ENCODE measurements at places on chromosomes 4 and X. TPM values are rescaled to one million over a fixed set of nuclear protein-coding genes. Genes with fewer than 3 reads are reported as not detected.

Gene HGFAC
- total RNA-seq = not detected

Gene F11
- total RNA-seq = not detected

Gene AFM
- not detected for total RNA-seq

Gene KLF8
- total RNA-seq = 0.59 TPM

Gene MID2
- 6.4 TPM for total RNA-seq

Gene CCNA2
- 138 TPM for total RNA-seq

Gene PCYT1B
- 3.2 TPM for total RNA-seq

Gene ADRA2C
- 0.17 TPM for total RNA-seq

Gene ASB9
- total RNA-seq = 2.0 TPM

Gene G3BP2
- total RNA-seq = 93.6 TPM

Gene OTUD6A
- not detected for total RNA-seq

Gene TRIM60
- total RNA-seq = not detected

Gene TSPAN7
- 0.17 TPM for total RNA-seq

Gene NOCT
- total RNA-seq = 15.5 TPM

Gene TMPRSS11F
- total RNA-seq = not detected

Gene TRIM2
- 21.1 TPM for total RNA-seq

Gene LGI2
- not detected for total RNA-seq

Gene PNMA5
- not detected for total RNA-seq

Gene PPP4R3C
- not detected for total RNA-seq

Gene PABPC1L2A
- not detected for total RNA-seq

Gene FRMD7
- total RNA-seq = not detected

Gene MAGEA2B
- total RNA-seq = not detected

Gene SUPT20HL1
- not detected for total RNA-seq

Gene FHIP1A
- 0.59 TPM for total RNA-seq

Gene MAOA
- total RNA-seq = 45.4 TPM

Gene OTUD5
- 38.7 TPM for total RNA-seq

Gene TBX22
- not detected for total RNA-seq

Gene CLDN22
- total RNA-seq = not detected

Gene ADAMTS3
- 0.84 TPM for total RNA-seq

Gene MTTP
- under 0.01 TPM for total RNA-seq

Data from bronchus fibroblast of lung (primary cell).